ENCODE measurements at places on chromosomes 12 and 14.
A peak's percentile ranks its signal among the peaks of the same experiment; 100 is the strongest.

GRCh38 chr12:118981285-118982211 lies at the start of gene SRRM4:
TSS of gene SRRM4 (plus strand) at chr12:118981541. CDS start at chr12:118981883, 342 bp downstream.
- peak; percentile 36 for DNase-seq

DNA sequence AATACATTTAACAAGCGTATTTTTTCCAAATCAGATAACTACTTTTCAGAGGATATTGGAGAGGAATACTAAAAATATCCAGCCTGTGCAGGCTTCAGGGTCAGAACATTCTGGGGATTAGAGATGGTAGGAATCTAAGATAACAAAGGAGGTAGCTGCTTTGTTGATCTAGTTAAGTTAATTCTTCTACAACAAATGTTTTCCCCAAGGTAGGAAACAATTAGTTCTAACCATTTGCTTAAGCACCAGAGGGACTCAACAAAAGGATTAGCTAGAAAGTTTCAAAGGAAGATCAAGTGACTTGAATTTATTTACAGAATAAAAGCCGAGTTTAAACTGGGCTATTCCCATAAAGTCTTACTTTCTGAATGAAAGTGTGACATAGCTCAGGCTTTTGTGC lies 524.2 kb downstream of the TMTC2 start:
- DNase-seq = no peak

DNA sequence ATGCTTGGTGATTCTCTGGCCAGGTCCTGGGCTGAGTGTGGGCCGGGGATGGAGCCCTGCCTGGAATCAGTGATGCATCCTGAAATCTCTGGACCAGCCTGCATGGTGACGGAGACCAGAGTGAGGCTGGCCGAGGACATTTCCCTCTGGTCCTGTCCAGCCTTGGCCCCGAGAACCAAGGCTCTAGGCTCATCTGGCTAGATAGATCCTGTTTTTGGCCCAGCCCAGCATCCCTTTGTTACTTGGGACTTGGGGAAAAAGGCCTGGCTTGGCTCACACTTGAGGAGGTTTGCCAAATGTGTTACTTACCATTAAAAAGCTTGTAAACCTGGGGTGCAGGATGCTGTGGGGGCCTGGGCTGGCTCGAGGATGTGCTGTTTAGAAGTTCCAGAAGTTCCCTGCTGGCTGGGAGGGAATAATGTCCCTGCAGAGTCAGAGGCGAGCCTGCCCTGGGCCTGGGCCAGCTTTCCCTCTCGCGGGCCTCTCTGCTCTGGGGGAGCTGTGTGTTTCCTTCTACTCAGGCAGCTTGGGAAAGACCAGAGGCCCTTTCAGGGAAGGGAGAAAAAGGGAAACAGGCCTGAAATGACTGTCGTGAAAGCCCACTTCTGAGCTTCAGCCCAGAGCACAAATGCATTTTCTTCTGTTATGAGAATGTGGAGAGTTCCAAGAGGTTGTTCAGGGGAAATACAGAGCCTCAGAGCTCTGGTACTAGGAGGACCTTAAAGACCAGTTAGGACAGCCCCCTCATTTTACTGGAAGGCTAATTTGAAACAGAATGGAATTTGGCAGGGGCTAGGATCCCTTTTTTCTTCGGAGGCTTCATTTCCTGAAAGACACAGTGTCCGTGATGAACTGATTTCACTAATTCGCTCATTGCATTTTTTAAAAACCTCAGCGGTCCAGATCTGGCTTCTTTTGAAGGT lies 47.2 kb upstream of the CTDSP2 start:
- DNase-seq = peak; percentile 52

GRCh38 chr14:59328454-59328853 lies 136.7 kb downstream of the GPR135 start:
- no peak for DNase-seq

GRCh38 chr12:69328426-69328825 lies 19.8 kb upstream of the LYZ start:
- DNase-seq = no peak

- no peak for DNase-seq
Observed at GRCh38 chr12:47527816-47528215, 178.0 kb downstream of the RPAP3 start.

Data from frontal cortex (tissue), 4 donors.